ENCODE measurements at places on chromosomes 11 and 22.

DNA sequence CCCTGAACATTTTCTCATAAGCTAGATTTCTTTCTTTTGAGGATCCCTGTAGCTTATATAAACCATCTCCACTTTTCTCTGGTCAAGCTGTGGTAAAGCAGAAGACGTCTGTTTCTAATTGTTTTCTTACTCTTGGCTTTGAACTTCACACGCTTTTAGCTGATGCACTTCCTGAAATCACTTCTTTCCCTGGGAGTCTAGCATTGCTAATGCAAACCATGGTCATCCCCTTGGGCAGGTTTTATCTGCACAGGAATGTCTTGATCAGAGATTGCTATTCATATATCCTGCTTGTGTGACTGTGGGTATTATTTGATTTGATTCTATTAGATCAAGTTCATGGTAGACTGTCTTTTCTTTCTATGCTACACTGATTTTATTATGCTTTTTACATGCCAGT is 199.2 kb upstream of the POU2AF2 start:
- no peak for DNase-seq

GRCh38 chr11:117002639-117003299 is 95.5 kb downstream of the SIK3 start:
- DNase-seq, result no peak

DNA sequence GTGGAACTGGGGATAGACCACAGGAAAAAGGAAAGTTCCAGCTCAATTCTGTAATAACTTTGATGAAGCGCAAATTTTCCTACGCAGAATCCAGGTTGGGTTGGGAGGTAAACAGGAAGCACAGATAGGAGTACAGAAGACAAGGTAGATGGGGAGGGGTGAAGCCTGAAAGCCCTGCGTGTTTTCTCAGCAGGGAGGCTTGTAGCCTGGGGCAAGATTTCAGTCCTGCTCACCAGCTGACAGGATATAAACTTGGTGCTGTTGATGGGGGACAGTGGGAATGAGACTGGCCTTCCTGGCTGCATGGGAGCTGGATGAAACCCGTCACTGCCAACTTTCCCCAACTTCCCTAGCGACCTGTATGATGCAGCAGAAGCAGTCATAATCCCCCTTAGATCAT is 114.9 kb downstream of the ARHGAP32 start:
- DNase-seq, result no peak

- no peak for DNase-seq
These were observed 386.2 kb downstream of the CADM1 start for GRCh38 chr11:115117956-115118493.

DNA sequence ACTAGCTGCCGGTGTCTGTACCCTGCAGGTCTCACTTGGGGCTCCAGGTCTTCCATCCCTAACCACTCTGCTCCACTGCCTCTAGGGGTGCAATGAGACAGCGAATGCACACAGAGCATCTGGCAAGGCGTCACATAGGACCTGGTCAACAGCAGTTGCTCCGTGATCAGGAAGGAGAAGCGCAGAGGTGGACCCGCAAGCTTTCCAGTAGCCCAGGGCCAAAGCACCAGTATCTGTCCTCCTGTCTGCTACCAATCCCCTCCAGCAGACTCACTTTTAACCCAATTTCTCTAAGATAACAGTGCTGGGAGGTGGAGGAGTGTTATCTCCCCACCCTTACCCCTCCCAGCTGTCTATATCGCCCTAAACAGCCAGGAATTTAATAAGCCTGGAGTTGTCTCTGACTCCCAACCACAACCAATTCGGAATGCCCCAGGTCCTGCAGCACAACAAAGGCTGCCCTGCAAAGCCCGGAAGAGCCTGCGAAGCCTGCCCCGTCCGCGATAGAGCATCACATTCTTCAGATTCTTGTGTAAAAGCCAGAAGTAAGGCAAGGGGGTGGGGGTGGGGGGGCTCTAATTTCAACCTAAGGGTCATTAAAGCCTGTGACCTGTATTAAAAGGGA is 19.3 kb downstream of the MYH9 start:
- DNase-seq, result no peak

DNA sequence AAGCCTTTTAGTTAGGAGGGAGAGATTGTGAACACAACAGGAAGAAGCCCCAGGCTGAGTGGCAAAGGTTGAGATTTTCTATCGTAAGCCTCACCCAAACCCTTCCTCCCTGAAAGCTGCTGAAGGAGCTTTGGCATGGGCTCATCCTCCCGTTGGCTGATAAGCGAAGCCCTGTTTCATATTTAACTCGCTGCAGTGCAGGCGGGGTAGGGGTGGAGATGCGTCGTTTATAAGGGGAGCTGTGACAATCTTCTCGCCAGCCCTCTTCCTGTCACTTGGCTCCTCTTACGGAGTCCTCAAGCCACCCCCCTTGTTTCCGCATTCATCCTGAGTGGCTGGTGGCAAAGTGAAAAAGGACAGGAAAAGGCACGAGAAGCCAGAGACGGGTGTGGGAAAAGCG is 137.0 kb downstream of the OR4C45 start:
- no peak for DNase-seq

- no peak for DNase-seq
These were observed 566.2 kb downstream of the TBC1D22A start for GRCh38 chr22:47328550-47329243.

DNA sequence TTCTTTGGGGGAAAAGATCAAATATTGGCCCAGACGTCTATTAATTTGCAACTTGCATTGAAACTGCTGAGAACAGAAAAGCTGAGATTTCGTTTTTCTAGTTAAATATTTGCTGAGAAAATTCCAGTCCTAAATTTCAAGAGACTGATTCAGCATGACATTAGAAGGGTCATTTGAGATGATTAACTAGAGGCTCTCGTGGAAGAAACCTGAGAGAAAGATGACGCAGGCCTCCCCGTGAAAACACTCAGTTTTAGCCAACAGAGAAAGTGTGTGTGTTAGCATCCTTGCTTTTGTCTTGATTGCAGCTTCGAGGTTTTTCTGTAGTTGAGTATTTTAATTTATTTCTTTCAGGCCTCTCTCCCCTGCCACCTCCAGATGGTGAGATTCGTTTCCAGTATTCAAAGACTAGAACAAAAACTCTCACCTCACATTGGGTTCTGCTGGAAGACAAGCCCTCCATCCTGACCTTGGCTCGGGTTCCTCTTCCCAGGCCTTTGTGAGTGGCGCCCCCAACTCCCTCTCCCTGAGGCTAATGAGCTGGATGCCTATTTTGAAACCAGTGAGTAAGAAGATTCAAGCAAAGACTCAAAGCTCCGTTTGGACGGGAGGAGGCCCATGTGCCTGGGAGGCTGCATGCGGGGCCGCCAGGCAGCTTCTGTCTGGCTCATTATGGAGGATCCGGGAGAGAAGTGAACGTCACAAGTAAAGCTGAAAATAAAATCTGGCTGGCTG is 52.4 kb downstream of the CELSR1 start:
- DNase-seq, result no peak

DNA sequence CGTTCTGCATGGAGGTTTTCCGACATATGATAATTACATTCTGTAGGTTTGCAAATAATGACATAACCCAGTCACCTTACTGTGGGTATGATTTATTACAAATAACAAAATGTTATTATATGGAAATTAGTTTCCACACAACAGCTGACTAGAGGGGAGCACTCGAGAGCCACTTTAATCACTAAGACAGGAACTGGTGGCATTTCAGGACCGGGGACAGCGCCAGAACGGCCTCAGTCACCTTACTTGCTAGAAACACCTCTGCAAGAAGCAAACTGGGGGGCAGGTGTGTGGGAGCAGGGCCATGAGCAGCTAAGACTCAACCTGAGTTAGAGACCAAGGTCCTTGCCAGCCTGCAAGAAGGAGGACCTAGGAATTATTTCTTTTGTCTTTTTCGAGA is 199.9 kb downstream of the DSCAML1 start:
- no peak for DNase-seq
